ENCODE measurements at places on chromosomes 3 and 15.

GRCh38 chr3:150626148-150626930, 23.2 kb downstream of the SELENOT start:
- DNase-seq = no peak

- no peak for DNase-seq
Measured at GRCh38 chr15:58573270-58573669, 141.5 kb downstream of the LIPC start.

- DNase-seq = no peak
Measured at GRCh38 chr3:65130782-65131181, 443.0 kb upstream of the ADAMTS9 start.

GRCh38 chr3:110352841-110353604, 718.6 kb upstream of the NECTIN3 start:
- no peak for DNase-seq

DNA sequence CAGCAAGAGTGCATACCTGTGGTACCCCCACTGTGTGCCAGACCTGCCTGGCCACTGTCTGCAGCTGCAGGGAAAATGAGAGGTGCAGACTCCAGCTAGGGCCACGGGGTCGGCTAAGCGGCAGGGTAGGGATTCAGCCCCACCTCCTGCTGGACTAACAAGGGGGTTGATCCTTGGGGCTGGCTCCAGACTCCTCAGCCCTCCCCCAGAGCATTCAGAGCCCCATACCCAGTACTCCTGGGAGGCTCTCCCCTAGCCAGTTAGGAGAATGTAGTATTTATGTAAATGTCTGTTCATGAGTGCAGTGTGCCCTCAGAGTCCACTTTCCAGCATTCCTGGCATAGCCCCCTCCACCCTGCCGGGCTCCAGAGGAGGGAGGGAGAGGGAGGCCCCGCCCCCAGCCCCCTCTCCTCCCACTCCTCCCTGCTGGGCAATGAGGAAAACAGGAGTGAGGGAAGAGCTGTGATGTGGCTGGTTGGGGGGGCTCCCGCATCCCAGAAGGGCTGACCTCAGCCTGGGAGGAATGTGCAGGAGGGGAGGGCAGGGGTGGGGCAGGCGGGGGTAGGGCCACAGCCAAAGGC, 4.5 kb upstream of the SEMA3B start:
- no peak for DNase-seq

DNA sequence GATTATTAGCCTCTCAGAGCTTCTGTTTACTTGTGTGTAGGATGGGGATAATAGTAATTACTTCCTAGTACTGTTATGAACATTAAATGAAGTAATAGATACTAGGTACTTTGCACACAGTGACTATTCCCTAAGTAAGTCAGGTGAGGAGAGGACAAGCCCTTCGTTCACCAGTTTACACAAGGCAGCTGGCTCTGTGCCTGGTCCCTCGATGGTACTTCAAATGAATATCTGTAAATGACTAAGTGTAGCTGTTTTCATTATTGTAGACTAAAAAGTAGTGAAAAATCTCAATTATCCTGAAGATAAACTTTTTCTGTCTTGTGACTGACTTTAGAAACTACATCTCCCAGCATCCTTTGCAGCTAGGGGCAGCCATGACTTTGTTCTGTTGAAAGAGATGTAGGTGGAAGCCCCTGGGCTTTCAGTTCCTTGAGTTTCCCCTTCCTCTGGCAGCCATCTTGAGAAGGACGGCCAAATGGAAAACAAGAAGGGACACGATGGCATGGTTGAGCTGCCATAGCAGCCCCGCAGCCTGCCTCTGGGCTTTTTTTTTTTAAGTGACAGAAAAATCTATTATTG, 11.7 kb upstream of the WNT7A start:
- DNase-seq = no peak

GRCh38 chr3:112746675-112747280, 99.9 kb downstream of the CD200R1L start:
- DNase-seq = no peak

DNA sequence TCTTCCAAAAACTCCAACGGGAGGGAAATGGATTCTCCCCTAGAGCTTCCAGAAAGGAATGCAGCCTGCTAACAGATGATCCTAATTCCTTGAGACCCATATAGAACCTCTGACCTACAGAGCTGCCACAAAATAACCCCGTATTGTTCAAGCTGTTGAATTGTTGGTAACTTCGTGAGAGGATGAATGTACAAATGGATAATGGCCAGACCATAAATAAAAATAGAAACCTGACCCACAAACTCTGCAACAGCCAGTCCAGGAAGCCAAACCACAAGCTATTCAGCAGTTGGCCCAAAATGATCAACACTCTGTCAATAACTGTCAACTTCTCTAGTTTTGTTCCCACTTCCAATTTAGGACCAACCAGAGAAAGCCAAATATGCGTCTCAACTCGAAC, 414.0 kb upstream of the ZNF717 start:
- no peak for DNase-seq

GRCh38 chr3:123584284-123584987, 417 bp downstream of the HACD2 start:
- DNase-seq = no peak

DNA sequence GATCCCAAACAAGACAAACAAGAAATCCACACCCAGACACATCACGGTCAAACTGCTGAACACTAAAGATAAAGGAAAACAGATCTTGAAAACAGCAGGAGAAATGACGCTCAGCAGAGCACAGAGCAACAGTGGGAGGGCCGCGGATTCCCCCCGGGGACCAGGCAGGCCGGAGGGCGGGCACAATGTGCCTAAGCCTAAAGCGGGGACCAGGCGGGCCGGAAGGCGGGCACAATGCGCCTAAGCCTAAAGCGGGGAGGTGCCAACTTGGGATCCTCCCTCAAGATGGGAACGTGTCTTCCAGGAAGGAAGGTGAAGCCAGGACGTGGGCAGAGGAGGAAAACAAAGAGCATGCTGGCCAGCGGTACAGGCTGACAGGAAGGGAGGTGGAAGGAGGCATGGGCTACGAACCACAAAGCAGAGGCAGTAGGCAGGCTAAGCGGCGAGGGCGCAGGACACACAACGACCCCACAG, 31.1 kb downstream of the CYFIP1 start:
- DNase-seq = no peak

DNA sequence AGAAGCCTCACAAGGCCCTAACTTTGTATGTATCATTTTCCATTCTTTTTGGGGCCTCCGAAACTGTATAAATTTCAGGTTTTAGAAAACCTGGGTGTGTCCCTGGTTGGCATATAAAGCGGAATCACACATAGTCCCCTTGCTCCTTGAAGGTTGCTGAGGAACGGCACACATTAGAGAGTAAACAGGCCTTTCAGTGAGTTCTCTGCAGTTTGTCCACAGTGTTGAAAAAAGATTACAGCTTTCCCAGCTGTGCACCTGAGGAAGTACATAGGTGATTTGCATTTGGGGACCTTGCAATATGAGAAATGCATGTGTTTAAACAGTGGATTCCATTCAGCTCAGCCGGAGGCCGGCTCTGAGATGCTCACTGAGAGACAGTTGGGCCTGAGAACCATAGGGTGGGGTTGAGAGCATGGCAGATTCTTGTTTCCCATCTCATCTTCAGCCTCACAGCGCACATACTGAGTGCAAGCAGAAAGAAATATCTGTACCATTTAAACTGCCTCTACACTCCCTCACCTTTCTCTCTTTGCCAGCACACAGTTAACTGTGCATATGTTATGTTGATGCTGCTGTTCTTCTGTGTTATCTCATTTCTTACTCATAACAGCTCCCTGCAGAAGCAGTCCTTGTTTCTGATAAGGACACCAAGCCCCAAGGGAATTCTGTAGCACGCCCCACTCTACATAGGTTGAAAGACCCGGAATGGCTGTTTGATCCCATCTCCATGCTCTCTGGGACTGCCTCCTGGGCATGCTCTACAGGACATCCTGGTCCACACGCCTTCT, 60.4 kb downstream of the BOC start:
- no peak for DNase-seq

GRCh38 chr3:171173736-171174135, 147.2 kb upstream of the SLC2A2 start:
- DNase-seq = no peak

- no peak for DNase-seq
Measured at GRCh38 chr3:182567700-182568099, 225.6 kb upstream of the ATP11B start.

DNA sequence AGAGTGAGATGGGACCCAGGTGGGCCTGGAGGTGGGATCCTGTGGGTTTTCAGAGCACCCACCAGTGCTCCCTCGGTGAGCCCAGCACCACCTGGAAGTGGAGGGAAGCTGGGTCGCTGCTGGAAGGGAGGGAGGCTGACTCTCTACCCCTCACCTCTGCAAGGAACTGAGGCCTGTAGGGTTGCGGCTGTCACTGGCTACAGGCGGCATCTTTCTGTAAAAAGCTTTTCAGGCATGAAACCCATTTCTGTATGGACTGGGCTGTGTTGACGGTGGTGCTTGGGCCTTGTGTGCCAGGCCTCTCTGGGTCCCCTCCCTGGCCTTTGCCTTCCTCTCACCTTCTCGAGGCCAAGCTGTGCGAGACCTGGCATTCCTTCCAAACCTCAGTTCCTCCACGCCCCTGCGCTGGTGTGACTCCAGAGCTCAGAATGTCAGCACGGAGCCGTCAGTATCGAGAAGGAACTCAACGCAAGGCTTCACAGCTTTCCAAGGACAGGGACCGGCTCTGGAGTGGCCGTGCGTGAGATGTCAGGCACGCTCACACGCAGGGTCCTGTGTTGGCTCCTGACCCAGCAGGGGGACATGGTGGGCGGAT, 16.6 kb downstream of the ABTB1 start:
- no peak for DNase-seq

GRCh38 chr3:59016930-59017616, 32.8 kb downstream of the CFAP20DC start:
- no peak for DNase-seq

Measured in stimulated activated CD4-positive, alpha-beta T cell treated with anti-CD3 and anti-CD28 coated beads, Interleukin-12 subunit alpha, Interleukin-12 subunit beta, amount 100 ng/mL, for 24 hours (primary cell).